Colonic mucosa (tissue), 4 donors: ENCODE measurements at places on chromosomes 4 and X.

DNA sequence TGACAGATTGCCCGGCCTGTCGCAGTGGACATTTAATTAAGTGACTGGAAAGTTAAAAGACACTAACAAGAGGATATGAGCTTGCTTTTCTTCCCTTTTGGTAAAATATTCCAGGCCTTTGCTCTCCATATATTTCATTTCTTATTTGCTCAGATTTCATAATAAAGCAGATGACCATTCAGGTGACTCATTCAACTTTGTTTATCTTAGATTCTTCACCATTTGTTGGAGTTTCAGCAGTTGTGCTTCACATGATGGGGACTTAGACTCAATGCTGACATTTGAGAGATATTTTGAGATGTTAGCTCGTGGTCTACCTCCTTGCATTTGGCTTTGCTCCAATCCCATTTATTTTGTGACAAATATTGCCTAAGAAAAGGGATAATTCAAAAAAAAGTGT, 312.2 kb downstream of the ARHGAP24 start:
- no peak overlapping the region for H3K4me3 ChIP-seq
- no peak for DNase-seq
- H3K36me3 ChIP-seq, result no peaks in the 10 kb centered on the region
- H3K4me1 ChIP-seq, result no peaks in the 10 kb centered on the region
- no peak overlapping the region for H3K27ac ChIP-seq
- H3K27me3 ChIP-seq, result no peaks in the 10 kb centered on the region

GRCh38 chr4:155774033-155774432, 15.2 kb downstream of the GUCY1B1 start:
- H3K27me3 ChIP-seq, result no peaks in the 10 kb centered on the region
- no peak overlapping the region for H3K27ac ChIP-seq
- no peak overlapping the region for H3K4me3 ChIP-seq
- no peak for DNase-seq
- no peaks in the 10 kb centered on the region for H3K4me1 ChIP-seq
- H3K36me3 ChIP-seq, result no peaks in the 10 kb centered on the region

- no peak for DNase-seq
- H3K27ac ChIP-seq, result no peak overlapping the region
- no peaks in the 10 kb centered on the region for H3K27me3 ChIP-seq
- H3K4me1 ChIP-seq, result no peaks in the 10 kb centered on the region
Measured at GRCh38 chrX:7253565-7253964, 105.6 kb upstream of the PUDP start.

GRCh38 chr4:67700116-67700737, 728 bp downstream of the UBA6 start:
- DNase-seq, result no peak
- H3K27ac ChIP-seq, result peak overlapping the region; percentile 84
- H3K27me3 ChIP-seq, result no peaks in the 10 kb centered on the region
- H3K36me3 ChIP-seq, result no peaks in the 10 kb centered on the region
- no peaks in the 10 kb centered on the region for H3K4me1 ChIP-seq

DNA sequence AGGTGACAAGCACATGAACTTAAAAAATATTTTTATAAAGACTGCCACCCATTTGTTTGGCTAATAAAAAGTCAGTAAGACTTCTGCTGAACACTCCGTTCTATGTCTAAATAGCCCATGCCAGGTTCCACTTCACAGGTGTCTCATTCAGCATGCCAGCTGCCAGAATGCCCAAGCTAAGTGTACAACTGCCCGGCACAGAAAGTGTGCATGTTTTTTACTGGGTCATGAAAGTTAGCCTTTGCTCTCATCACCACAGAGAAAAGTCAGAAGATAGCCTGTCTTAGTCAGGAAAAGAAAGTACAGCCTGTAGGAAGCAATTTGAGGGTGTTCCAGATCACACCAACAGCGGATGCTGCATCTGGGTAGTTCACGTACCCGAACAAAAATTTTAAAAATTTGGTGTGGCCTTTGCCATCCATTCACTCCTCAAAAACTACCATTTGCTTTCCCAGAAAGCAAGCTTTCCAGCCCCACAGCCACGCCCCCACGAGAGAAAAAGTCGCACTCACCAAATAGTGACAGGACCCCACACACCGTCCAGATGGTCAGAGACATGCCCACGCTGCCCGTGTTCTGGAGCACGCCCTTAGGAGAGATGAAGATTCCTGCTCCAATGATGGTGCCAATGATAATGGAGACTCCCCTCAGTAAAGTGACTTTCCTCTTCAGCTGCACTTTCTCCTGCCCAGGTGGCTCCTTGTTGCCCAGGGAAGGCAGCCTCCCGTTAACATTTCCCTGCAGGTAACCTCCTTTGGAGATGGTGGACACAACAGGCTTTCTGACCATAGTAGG, 671 bp downstream of the SLC7A11 start:
- no peaks in the 10 kb centered on the region for H3K36me3 ChIP-seq
- H3K27me3 ChIP-seq, result no peaks in the 10 kb centered on the region
- peak; percentile 35 for DNase-seq
- peak overlapping the region; percentile 88 for H3K27ac ChIP-seq

DNA sequence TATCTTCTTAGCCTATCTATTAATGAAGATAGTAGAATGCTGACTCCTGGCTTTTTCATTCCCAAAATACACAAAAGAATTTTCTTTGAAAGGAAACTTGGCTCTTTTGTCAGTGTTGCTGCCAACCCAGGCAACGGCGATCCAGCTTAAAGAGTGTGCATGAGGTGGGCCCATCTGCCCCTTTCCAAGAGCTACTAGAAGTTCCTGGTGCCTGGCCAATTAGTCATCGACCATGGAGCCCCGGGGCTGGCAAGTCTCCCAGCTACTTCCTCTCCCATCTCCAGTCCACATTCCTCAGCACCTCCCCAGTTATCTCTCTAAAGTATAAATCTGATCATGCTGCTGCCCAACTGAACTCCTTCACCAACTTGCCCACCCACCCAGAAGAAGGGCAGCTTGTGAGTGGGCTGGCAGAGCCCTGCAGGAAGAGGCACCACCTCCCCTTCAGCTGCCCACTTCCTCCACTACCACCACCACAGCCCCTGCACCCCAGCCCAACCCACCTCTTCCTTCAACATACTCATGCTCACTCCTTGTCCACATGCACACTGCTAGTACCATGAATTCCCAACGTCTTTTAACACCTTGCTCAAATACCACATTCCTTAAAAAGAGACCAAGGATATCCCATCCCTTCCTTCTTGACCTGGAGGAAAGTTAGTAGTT, 158.2 kb upstream of the MAP3K15 start:
- H3K36me3 ChIP-seq, result no peaks in the 10 kb centered on the region
- peak; percentile 47 for DNase-seq
- no peaks in the 10 kb centered on the region for H3K27me3 ChIP-seq
- H3K4me1 ChIP-seq, result no peaks in the 10 kb centered on the region
- peak overlapping the region; percentile 30 for H3K27ac ChIP-seq

DNA sequence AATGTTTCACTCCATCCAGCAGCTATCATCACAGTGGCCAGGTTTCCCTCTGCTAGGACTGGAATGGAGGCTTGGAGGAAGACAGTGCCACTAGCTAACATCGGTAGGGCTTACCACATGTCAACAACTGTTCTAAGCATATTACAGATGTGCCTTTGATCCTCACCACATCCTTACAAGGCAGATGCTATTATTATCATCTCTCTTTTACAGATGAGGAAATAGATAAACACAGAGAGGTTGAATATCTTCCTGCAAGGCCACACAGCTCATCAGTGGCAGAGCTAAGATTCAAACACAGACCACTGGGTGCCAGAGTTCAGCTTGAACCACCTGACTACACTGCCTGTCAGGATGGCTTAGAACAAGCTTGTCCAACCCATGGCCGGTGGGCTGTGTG, 47.4 kb downstream of the MAMLD1 start:
- no peaks in the 10 kb centered on the region for H3K27me3 ChIP-seq
- H3K27ac ChIP-seq, result no peak overlapping the region
- H3K4me3 ChIP-seq, result no peak overlapping the region
- no peak for DNase-seq

DNA sequence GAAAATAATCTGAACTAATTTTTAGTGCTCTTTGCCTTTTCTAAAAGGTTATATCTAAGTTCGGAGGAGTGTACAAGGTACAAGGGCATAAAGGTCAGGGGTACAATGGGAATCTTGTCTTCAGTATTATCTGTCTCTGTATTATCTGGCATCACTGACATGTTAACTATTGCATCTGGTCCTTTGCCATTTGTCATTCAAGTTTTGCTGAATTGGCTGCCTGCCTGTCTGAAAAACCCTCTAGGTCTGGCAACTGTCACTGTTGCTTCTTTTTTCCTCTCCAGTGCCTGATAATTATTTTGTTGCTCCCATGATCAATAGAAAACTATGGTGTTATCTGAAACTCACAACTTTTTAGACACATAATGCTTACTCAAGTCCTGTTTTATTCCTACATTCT, 112.5 kb upstream of the STK26 start:
- H3K36me3 ChIP-seq, result no peaks in the 10 kb centered on the region
- H3K27me3 ChIP-seq, result no peaks in the 10 kb centered on the region
- no peak overlapping the region for H3K4me3 ChIP-seq

DNA sequence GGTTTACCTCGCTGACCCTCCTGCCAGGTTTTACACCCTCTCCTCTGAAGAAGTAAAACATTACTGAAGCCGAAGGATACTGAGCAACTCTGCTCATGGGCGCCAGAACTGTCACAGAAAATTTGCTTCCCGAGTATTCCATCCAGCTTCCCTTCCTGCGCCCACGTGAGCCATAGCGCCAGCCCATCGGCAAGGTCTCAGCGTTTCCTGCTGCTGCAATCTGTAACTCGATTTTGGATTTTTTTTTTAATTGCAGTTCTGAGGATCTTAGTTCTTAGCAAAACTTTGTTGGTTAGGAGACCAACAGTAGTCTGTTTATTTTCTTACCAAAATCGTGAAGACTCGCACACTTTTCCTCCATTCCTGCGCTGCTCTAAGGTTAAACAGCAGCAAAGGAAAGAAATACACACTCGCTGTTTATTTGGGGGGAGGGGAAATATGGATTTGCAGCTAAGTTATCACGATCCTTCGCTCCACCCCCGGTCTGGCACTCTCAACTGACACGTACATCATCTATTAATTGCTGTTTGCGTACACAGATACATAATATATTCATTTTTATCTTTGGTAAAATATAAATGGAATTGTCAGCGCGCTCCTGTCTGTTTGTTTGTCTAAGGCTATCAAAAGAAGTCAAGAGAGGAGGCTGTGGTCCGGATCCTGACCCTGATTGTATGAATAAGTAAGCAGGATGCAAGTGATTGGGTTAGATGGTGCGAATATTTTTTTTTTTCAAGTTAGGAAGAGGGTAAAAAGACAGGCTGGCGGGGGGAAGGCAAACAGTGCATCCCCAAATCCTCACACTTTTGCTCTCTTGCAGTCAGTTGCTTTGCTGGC, at the start of gene TLL1:
Gene TLL1 (plus strand): TSS at position 777 of the 837 bp plus-strand sequence. CDS start 668 bp downstream, outside the sequence.
- no peaks in the 10 kb centered on the region for H3K36me3 ChIP-seq
- H3K27me3 ChIP-seq, result peaks cover 32% of the 10 kb centered on the region
- H3K27ac ChIP-seq, result no peak within 1 kb of the TSS
- DNase-seq, result peak; percentile 19
- H3K4me1 ChIP-seq, result no peaks in the 10 kb centered on the region
- H3K4me3 ChIP-seq, result peak within 1 kb of the TSS; percentile 30

GRCh38 chrX:49186125-49187027, at the start of gene PRICKLE3:
TSS of gene PRICKLE3 (minus strand) at chrX:49186373. CDS start at chrX:49186297, 76 bp downstream.
- H3K4me3 ChIP-seq, result peak within 1 kb of the TSS; percentile 41
- DNase-seq, result peak; percentile 89
- H3K27ac ChIP-seq, result peak within 1 kb of the TSS; percentile 58
- H3K4me1 ChIP-seq, result no peaks in the 10 kb centered on the region
- H3K36me3 ChIP-seq, result no peaks in the 10 kb centered on the region
- no peaks in the 10 kb centered on the region for H3K27me3 ChIP-seq

DNA sequence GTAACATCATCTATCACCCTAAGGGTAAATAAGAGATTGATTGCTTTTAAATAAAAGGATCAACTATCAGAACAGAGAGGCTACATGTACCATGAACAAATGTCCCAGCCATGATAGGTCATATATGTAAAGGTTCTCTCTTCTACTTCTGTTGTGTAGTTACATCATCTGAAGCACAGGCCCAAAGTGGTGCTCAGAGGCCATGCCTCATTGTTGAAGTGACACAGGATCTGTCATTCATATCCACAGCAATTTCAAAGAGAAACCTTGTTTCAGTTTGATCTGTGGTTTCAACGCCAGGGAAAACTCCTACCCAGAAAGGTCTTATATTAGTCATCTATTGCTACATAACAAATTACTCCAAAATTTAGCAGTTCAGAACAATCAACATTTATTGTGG, 269.2 kb upstream of the MAOA start:
- H3K27me3 ChIP-seq, result no peaks in the 10 kb centered on the region
- no peak overlapping the region for H3K4me3 ChIP-seq
- no peaks in the 10 kb centered on the region for H3K36me3 ChIP-seq
- H3K4me1 ChIP-seq, result no peaks in the 10 kb centered on the region
- H3K27ac ChIP-seq, result no peak overlapping the region

- H3K27me3 ChIP-seq, result no peaks in the 10 kb centered on the region
- no peak overlapping the region for H3K4me3 ChIP-seq
Measured at GRCh38 chr4:89382439-89382838, 74.8 kb upstream of the GPRIN3 start.

DNA sequence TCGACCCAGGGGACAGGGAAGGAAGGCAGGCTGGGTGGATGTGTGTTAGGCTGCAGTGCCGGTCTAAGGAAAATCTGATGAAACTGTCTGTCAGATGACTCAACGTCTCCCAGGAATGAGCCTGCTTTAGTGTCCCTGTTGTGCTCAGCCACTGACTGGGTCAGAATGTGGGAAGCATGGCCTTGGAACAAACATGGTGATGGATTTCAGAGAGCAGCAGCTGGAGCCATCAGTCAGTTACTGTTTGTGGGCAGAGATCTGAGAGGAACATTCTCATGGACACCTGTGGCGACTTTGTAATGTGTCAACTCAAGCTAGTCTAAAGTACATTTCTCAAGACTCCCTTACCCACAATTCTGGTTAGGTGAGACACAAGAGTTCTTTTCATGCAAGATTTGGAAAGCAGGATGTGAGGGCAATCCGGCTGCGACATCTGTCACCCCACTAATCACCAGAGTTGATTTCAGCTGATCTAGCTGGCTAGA, 63.2 kb downstream of the ANAPC10 start:
- H3K4me1 ChIP-seq, result no peaks in the 10 kb centered on the region
- H3K4me3 ChIP-seq, result no peak overlapping the region
- no peak for DNase-seq
- H3K27ac ChIP-seq, result no peak overlapping the region
- no peaks in the 10 kb centered on the region for H3K27me3 ChIP-seq

- no peaks in the 10 kb centered on the region for H3K36me3 ChIP-seq
- H3K27ac ChIP-seq, result no peak overlapping the region
- no peaks in the 10 kb centered on the region for H3K27me3 ChIP-seq
- DNase-seq, result no peak
- peaks cover 7% of the 10 kb centered on the region for H3K4me1 ChIP-seq
- H3K4me3 ChIP-seq, result peak overlapping the region; percentile 87
Measured at GRCh38 chr4:17510582-17510981, 1.3 kb downstream of the QDPR start.

- H3K27me3 ChIP-seq, result no peaks in the 10 kb centered on the region
- no peaks in the 10 kb centered on the region for H3K4me1 ChIP-seq
- no peak overlapping the region for H3K4me3 ChIP-seq
- DNase-seq, result no peak
- no peak overlapping the region for H3K27ac ChIP-seq
- H3K36me3 ChIP-seq, result no peaks in the 10 kb centered on the region
Measured at GRCh38 chr4:151691639-151692442, 69.0 kb downstream of the GATB start.

- H3K4me3 ChIP-seq, result no peak overlapping the region
- no peak for DNase-seq
- H3K27me3 ChIP-seq, result no peaks in the 10 kb centered on the region
- H3K27ac ChIP-seq, result no peak overlapping the region
Measured at GRCh38 chr4:107541511-107541910, 178.5 kb downstream of the PAPSS1 start.

GRCh38 chr4:65310586-65310985, 359.7 kb downstream of the EPHA5 start:
- H3K27ac ChIP-seq, result no peak overlapping the region
- H3K4me3 ChIP-seq, result no peak overlapping the region
- no peaks in the 10 kb centered on the region for H3K27me3 ChIP-seq
- DNase-seq, result no peak
- H3K4me1 ChIP-seq, result no peaks in the 10 kb centered on the region
